ENCODE measurements at places on chromosomes 5 and 9.

- no peak for DNase-seq
Observed at GRCh38 chr9:87518702-87519335, 21.2 kb downstream of the DAPK1 start.

- no peak for DNase-seq
Observed at GRCh38 chr5:531101-531748, 7.0 kb upstream of the SLC9A3 start.

GRCh38 chr5:175321927-175322532 is 122.0 kb downstream of the DRD1 start:
- DNase-seq: no peak

GRCh38 chr9:88388886-88389605 is 802 bp downstream of the SPIN1 start:
- peak; percentile 11 for DNase-seq

- no peak for DNase-seq
Observed at GRCh38 chr5:32551194-32551593, 34.2 kb upstream of the SUB1 start.

- no peak for DNase-seq
Observed at GRCh38 chr5:126812199-126812570, 35.2 kb downstream of the LMNB1 start.

GRCh38 chr5:25552871-25553481 is 908.2 kb upstream of the CDH10 start:
- no peak for DNase-seq

- DNase-seq: no peak
Observed at GRCh38 chr5:132176987-132177386, 50.7 kb downstream of the P4HA2 start.

GRCh38 chr9:89822996-89823395 is 218.2 kb downstream of the GADD45G start:
- DNase-seq: no peak

- no peak for DNase-seq
Observed at GRCh38 chr9:126586236-126586635, 27.5 kb upstream of the LMX1B start.

GRCh38 chr5:370959-371810 is 49.7 kb downstream of the AHRR start:
- DNase-seq: no peak

DNA sequence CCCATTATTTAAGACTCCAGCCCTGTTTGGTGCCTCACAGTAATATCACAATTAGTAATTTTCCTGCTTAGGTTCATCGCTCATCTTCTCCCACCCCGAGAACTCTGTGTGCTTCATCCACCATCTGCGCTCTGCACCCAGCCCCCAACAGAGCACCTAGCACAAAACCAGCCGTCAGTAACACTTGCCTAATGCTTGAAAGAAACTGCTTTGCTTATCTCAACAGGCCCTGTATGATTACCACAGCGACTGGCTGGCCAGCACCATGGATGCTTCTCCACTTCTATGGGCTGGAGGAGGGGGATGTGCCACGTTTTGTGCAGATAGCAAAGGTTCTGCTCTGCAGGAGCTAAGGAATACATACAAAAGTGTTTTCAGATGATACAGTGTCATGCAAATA is 166.8 kb downstream of the SPOCK1 start:
- DNase-seq: no peak

DNA sequence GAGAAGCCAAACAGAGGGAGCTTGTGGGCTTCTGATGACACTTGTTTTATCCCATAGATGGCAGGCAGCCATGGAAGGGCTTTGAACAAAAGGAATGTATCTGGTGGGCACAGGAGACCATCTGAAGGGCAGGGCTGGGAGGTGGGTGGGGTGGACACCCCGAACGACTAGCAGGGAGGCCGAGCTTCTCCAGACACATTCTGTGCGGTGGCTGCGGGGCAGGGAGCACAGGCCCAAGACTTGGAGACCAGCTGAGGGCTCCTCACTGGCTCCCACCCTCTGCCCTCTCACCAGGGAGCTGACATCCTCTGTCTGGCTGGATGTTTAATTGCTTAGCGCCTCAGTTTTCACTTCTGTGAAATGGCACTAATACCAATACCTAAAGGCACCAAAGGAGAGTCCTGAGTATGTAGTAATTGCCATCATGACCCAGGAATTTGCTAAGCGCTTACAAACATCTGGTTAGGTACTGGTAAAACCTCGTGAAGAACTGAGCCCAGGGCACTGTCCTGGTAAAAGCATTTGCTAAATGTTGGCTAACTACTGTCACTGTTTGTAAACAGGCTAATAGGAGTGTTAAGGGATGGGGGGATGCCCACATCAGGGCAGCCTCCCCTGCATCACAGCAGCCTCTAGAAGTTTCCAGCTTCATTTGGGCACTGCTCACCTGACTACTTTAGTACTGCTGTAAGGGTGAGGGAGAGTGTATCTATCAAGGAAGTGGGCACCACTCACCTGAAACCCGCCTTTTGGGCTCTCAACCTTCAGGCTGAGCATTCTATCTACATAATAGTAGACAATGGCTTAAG is 2.1 kb upstream of the PHF2 start:
- no peak for DNase-seq

DNA sequence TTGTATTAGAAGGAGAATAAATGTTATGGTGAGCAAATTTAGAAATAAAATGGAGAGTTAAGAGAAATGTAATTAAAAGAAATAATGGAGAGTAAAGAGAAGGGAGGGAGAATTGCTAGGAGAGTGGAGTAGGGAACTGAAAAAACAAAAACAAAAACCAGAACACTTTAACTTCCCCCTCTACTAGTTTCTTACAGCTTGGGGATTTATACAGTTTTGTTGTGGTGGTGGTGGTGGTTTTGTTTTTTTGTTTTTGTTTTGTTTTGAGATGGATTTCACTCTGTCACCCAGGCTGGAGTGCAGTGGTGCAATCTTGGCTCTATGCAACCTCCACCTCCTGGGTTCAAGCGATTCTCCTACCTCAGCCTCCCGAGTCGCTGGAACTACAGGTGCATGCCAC is 322.4 kb downstream of the TMEM167A start:
- no peak for DNase-seq

DNA sequence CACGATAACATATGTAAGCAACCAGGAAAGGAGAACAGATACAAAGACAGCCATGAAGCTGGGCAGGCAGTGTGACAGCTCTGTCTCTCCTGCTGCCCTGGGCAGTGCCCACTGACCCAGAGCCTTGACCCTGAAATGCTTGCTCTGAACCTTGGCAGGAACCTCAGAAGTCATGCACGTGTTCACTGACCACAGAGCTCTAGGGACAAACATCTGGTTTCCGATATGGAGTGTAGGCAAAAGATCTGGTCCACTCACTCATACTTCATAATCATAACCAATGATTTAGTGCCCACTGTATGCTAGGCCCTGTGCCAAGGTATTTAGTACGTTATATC is 102.6 kb downstream of the FSTL4 start:
- no peak for DNase-seq

DNA sequence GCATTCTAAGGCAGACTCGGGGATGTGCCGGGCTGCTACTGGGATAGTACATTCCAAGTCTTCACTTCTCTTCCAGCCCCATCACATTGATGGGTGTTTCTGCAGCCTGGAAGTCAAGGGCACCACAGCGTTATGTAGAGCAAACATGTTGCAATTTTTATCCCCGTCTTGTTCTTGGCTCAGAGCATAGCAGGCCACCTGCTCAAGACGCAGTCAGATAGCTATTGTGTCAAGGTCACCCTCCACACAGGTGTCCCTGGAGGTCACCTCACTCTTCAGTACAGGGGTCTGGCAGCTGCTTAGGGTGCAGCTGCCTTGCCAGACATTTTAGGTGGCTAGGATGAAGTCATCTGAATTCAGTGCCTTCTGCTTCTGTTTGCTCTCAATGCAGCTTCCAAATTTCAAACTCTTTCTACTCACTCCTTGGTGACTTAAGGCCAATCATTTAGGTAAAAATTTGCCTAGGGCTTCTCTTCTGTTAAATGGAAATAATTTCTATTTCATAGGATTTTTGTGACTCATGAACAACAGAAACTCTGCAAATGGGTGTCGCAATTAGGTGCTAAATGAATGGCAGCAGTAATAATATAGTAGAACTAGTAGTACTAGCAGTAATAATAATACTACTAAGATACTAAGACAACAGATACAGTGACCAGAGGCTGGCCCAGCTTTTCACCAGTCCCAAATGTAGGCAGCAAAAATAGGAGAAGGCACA is 24.3 kb downstream of the KCNV2 start:
- no peak for DNase-seq

GRCh38 chr5:115169487-115170133 is at the start of gene TRIM36:
TSS of gene TRIM36 (minus strand) at chr5:115169908. CDS start at chr5:115169634, 274 bp downstream.
- peak; percentile 79 for DNase-seq

GRCh38 chr5:10266137-10266536 is 16.1 kb downstream of the CCT5 start:
- no peak for DNase-seq

Data from CD4-positive, alpha-beta T cell treated with Interleukin-6 at 100 ng/mL for 8 hours (primary cell).